AG09309 (cell line): ENCODE measurements at places on chromosomes 6 and 20.

DNA sequence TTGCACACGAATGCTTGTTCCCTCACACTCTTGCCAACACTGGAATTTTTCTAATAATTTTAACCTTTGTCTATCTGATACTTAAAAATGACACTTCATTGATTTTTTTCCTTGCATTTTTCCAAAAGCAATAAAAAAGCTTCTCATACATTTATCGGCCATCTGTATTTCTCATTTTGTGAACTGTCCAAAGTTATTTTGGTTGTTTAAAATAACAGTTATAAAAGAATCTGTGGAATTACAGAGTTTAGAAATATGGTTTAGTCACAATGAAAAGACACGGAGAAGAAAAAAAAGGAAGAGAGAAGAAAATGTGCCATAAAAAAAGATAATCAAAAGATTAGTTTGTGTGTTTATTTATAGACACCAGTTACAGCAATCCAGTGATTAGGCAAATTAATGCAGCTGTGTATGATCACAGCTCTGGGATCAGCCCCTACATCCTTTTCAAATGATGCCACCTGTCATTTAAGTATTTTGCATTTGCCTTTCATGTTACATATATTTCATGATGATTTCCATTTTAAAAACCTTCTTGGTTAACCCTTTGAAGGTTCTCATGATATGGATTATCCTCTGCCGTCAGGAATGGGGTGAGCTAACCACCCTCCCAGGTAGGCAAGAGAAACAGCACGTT is 171.7 kb downstream of the BACH2 start:
- DNase-seq: no peak

- no peak for DNase-seq
These were observed 61.1 kb downstream of the NFATC2 start for GRCh38 chr20:51481341-51481914.

GRCh38 chr6:84500726-84501125 is 263.7 kb downstream of the TBX18 start:
- no peak for DNase-seq

DNA sequence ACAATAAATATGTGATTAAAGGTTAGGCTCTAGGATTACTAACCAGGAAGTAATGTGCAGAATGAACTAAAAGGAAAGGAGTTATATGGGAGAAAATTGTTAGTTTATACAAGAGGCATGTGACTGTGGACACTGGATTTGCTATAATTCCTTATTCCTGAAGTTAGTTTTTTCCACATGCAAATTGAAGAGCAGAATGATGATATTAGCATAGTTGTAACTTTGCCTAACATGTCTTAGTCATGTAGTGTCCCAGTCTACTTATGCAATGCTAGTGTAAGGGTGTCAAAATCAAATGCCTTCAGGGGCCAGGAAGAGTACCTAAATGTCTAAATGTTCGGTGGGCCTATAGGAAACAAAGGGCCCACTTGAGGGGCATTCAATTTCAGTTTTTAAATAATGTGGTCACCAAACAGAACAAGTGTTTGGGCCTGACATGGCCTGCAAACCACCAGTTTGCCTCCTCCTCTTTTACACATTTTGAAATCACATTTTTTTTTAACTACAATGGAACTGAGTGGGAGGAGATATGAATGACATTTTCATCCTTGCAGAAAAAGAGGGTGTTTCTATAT is 28.0 kb upstream of the CEP85L start:
- peak; percentile 10 for DNase-seq

GRCh38 chr6:83920017-83920416 is 60.5 kb downstream of the CYB5R4 start:
- DNase-seq: no peak

DNA sequence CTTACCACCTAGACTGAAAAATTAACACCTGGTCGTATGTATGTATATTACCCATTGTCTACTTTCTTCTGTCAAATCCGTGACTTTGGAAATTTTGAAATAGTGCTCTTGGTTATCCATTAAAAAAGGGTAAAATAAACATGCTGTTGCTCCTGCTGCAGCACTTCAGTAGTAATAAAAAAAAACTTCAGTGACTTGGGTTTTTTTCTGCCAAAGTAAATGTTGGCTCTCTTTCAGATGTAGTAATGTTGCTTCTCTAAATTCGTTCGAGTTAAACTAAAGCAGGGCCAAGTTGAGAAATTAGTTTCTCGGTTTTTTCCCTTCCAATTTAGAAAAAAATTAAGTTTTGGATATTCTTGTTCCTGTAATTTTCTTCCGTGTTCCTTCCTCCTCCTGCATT is 34.2 kb downstream of the JARID2 start:
- DNase-seq: no peak

GRCh38 chr6:37897818-37898515 is 78.4 kb downstream of the ZFAND3 start:
- DNase-seq: no peak

GRCh38 chr20:64038224-64038564 is 2.2 kb downstream of the C20orf204 start:
- no peak for DNase-seq

DNA sequence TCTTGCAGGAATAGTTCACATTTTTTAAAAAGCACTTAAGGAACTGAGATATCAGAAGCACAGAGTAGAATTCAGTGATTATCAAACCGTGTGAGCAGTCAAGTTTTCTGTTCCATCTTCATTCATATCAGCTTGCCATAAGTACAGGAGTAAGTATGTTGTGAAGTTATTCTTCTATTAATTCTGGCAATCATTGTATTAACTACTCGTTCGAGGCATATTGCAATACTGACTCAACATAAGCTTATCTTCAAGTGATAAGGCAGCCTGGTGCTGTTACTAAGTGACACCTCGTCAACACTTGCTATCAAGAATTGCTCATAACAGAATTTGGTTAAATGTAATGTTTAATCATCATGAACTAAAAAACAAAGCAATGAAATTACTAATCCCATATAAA is 75.7 kb upstream of the SNX9 start:
- DNase-seq: no peak

- DNase-seq: no peak
These were observed 117.2 kb upstream of the BACH2 start for GRCh38 chr6:90413867-90414266.

- no peak for DNase-seq
These were observed 88.1 kb downstream of the DACT2 start for GRCh38 chr6:168231393-168231957.

GRCh38 chr6:87799651-87800050 is 97.6 kb upstream of the AKIRIN2 start:
- no peak for DNase-seq

- no peak for DNase-seq
These were observed 2.0 kb downstream of the NCOA3 start for GRCh38 chr20:47503685-47504084.

GRCh38 chr6:45966797-45967196 is 48.9 kb downstream of the CLIC5 start:
- no peak for DNase-seq

DNA sequence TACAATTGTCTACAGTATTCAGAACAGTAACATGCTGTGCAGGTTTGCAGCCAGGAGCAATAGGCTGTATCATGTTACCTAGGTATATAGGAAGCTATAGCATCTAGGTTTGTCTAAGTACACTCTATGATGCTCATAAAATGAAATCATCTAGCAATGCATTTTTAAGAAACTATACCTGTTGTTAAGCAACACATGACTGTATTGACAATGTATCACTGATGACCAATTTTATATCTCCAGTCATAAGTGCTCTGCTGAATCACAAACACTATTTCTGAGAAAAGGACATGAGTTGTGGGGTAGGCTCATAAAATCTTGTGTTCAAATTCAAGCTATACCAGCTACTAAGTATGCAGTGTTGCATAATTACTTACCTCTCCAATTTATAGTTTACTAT is 501.3 kb downstream of the CD109 start:
- DNase-seq: no peak

GRCh38 chr20:45771182-45771759 is 20.4 kb downstream of the WFDC3 start:
- no peak for DNase-seq

GRCh38 chr6:85482206-85482904 is 32.5 kb downstream of the NT5E start:
- no peak for DNase-seq

DNA sequence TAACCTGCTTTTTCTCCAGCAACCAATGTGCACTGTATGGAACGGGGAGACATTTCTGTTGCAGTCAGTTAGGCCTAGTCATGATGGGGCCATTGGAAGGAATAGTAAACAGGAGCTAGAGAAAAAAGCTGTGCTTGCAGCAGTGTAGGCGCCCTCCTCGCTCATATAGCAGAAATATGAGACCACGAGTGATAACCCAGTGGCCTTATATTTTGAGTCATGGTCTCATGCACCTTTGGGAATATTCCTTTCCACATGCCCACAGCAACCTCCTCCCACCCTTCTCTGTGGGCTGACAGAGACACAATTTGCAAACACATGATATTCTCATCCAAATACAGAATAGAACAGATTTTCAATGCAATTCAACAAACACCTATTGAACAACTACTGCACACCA is 248.9 kb upstream of the CITED2 start:
- no peak for DNase-seq

DNA sequence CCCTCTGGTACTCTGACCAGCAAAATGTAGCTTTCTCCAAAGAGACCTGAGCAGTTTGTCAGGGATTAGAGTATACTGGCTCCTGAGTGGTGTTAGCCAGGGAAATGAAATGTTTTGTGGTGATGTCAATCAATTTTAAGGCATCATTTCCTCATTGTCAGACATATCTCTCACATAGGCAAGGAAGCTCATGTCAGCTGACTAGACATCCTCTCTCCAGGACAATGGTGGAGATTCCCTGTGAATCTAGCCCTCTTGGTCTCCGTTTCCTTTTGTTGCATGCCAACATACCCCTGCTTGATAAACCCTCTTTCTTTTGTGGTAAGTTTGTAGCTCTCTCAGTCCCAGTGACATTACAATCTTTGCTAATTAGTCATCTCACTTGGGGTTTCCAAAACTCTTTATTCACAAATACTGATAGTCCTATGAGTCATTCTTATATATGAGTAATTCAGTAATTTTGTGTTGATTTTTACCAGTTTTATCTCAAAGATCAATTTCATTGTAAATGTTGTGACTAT is 135.6 kb upstream of the PTPRK start:
- peak; percentile 55 for DNase-seq

DNA sequence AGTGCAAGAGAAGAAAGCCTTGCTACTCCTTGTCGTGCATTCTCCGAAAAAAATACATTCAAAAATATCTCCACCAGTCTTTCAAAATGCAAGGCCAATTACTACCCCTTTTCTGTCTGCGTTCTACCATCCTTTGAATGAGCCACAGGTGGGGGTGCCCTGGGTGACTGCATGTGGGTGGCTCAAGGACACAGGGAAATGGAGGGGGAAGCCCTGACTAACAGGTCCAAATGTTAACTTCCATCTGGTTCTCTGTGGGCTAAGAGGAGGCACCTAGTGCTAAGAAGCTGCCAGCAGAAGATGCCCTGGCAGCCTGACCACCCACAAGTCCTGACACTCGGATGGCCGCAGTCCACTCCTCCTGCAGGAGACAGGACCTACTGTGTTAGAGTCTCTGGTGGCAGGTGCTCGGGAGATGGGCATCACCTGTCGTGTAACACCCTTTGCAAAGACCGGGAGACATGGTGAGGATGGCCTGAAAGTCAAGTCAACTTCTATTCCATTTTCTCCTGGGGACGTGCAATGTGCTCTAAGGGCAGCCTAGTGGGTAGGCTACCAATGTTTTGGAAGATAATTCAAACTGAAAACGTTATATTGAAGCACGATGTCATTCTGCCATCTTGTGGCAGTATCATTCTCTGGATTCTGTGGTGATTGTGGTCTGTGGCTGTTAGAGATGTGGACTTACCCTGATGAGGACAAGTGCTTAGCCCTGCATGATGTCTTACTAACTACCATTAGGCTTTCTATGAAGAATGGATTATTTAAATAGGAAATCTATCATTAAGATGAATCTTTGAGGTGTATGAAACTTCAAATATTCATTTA is 27.4 kb upstream of the IGF2R start:
- no peak for DNase-seq

DNA sequence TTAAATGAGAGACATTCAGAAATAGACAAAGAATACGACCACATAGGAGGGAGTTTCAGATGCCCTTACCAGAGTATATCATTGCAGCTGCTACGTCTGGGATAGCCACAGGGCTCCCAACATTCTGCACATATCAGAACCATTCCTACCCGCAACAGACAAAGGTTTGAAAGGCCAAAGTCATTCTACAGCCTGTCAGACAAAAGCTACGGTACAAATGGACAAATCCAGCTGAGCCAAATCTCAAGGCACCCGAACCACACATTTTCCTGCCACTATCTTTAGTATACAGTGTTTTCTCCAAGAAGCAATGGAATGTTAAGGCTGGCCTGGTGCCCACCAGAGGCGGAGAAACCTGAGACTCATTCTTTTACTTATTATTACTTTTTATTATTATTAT is 30.5 kb upstream of the LYRM2 start:
- no peak for DNase-seq

- no peak for DNase-seq
These were observed 364.3 kb upstream of the MAN1A1 start for GRCh38 chr6:119713903-119714302.

DNA sequence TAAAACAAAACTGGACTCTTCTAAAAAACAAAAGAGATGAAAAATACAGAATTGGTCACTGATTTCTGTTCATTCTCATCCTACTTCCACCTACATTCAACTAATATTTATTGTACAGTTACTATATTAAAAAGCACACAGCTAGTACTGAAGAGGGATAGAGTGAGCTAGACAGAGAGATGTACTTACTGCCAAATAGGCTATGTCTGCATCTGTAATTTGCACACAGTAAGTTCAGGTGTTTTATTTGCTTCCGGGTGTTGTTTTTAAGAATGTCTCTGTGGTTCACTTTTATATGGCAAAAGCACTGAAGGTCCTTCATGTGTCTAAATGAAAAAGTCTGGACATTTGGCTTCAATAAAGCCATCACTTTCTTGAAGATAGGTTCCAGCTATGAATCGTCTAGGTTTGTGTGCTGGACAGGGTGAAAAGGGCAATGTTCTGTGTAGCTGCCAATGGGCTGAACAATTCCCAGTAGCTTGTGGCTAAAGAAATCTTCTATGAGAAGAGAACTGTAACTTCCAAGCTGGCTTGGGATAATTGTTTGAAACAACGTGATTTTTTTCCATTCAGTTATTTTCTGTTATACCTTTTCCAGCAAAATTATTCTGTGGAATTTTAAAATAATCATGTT is 47.3 kb downstream of the EPB41L2 start:
- DNase-seq: peak; percentile 49

DNA sequence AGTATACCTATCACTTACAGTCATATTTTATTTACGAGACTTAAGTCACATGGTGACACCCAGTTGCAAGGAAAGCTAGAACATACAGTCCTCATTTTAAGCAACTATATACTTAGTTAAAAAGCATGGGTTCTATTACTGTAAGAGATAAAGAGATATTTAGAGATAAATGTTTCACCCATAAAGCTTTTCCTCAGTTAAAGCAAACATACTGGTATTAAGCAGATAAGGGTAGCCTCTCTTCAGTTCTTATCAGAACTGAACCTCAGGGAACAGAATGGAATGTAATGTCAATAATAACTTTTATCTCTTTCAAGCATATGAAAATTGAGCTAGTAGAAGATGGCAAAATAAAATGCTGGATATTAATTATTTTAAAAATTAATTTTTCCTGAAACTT is 9.9 kb upstream of the ASCC3 start:
- no peak for DNase-seq

GRCh38 chr6:90144928-90145555 is 151.6 kb downstream of the BACH2 start:
- no peak for DNase-seq

- DNase-seq: no peak
These were observed 490.3 kb downstream of the COL12A1 start for GRCh38 chr6:74715355-74716085.
